Activated naive CD4-positive, alpha-beta T cell treated with anti-CD3 and anti-CD28 coated beads, Interleukin-2, amount 10 ng/mL, durations not matched to agents 7 days and 5 days (primary cell): ENCODE measurements at places on chromosomes 1 and 21.

- no peak for DNase-seq
Measured at GRCh38 chr1:184272175-184272866, 114.5 kb upstream of the C1orf21 start.

- no peak for DNase-seq
Measured at GRCh38 chr1:36689992-36690391, 207.3 kb upstream of the CSF3R start.

DNA sequence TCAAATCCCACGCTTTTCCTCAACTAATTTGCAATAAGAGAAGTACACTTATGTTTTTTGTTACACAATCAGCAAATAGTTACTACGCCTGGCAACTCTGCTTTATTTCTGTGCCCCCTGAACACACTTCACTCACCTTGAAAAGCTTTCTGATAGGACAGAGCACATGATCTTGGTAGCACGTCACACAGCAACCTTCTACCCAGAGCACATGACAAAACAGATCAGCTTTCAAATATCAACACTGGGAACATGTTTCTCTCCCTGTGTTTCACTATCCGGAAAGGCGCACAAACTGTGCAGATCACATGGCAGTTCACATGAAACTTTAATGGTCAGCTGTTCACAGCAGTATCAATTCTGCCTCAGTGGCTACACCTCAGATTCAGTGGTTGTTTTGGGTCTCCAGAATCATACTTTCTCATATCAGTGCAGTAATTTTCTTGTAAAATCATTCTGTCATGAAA is 2.2 kb downstream of the SLC19A2 start:
- no peak for DNase-seq

DNA sequence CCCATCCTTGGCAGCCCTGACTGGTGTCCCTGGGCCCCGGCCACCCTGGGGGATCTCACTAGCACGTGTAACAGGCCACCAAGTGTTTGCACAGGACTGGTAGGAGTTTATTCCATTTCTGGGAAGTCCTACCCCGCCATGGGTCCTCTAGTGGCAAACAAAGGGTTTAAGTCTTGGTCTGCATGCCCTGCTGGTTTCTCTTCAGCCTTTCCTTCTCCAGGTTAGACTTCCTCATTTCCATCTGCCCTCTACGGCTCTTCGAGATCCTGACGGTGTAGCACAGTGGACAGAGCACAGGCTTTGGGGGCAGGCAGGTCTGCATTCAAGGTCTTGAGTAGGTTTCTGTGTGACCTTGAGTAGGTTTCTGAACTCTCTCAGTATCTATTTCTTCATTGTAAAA is 2.8 kb downstream of the AGTRAP start:
- no peak for DNase-seq

DNA sequence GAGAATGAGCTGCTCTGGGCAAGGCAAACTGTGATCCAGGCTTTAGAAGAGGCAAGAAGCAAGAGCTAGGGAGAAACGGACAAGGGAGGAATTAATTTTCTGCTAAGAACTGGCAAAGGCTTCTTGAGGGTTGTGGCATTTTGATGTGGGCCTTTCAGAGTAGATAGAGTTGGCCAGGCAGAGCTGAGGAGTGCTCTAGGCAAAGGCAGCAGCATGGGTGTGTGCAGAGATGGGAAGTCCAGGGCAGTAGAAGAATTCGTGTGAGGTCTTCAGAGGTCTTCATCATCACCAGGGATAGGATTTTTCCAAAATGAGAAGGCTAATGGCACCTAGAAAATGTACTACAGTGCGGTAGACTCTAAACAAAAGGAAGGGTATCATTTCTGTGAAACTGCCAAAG is 237.8 kb downstream of the LTN1 start:
- DNase-seq, result no peak

DNA sequence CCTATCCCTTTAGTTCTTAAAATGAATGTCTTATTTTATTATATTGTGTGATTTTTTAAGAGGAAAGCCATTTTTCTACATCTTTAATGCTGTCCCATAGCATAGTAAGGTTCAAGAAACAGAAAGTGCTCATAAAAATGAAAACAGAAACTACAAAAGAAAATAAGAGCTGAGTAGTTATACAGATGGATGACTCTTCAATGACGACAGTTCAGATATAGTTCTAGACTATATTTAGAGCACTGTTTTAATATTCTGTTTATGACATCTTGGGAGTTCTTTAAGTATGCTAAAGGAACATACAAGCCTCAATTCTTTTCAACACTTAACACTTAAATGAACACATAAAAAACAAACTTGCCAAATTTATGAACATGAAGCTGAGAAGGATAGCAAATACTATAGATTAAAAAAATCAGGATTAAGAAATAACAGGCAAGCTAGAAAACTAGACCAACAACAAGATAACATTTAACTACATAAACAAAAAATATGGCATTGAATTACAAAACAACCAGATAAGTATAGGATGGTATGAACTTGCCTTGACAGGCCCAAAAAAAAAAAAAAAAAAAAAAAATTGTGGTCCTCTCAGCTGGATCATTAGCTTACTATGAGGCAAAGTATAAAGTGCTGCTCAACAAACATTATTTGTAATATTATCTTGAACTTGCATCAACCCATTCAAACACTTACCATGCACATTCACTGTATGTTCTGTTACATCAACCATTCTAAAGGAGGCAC is 87.9 kb downstream of the ZZZ3 start:
- DNase-seq, result no peak

DNA sequence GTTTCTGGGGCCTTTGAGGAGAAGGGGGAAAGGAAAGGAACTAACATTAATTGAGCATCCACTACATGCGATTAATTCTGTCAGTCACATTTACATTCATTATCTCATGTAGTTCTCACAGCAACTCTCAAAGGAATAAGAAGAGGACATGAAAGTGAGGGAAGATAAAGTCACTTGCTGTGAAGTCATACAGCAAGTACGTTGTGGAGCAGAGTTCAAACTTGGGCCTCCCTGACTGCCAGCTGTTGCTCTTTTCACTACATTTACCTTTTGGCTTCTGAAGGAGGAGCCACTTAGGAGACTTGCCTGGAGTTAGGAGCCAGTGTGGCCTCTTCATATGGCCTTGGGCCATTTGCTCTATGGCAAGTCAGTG is 6.2 kb downstream of the ZNF691 start:
- DNase-seq, result no peak

DNA sequence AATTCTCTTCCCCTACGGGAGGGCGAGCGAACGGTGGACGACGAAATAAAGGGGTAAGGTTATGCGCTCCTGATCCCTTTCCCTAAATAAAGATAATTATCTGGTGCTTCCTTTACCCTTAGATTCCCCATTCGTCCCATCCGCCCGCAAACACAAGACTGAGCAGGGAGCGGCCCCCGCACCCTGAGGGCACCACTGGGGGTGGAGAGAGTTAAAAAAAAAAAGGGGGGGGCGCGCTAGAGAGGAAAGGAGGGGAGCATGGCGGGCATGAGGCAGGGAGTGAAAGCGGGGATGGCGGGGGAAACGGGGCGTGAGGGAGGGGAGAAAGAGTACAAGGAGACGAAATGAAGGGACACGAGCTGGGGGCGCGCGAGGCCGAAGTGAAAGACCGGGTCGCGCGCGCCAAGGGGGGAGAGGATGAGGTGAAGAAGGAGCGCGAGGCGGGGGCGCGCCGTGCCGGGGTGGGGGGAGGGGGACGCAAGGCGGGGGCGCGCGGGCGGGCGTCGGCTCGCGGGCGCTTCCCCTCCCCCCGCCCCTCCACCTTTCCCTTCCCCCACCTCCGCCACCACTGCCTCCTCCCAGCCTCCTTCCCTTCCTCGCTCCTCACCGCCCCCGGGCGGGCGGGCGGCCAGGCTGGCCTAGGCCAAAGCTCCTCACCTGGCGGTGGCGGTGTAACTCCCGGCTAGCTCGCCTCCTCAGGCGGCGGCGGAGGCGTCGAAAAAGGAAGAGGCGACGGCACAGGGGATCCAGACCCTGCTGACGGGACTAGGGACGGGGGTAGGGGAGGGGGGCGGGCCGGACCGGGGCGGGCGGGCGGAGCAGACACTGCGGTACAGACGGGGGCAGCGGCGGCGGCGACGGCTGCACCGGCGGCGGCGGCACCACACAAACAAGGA is 448 bp downstream of the GATAD2B start:
- DNase-seq, result peak; percentile 75

DNA sequence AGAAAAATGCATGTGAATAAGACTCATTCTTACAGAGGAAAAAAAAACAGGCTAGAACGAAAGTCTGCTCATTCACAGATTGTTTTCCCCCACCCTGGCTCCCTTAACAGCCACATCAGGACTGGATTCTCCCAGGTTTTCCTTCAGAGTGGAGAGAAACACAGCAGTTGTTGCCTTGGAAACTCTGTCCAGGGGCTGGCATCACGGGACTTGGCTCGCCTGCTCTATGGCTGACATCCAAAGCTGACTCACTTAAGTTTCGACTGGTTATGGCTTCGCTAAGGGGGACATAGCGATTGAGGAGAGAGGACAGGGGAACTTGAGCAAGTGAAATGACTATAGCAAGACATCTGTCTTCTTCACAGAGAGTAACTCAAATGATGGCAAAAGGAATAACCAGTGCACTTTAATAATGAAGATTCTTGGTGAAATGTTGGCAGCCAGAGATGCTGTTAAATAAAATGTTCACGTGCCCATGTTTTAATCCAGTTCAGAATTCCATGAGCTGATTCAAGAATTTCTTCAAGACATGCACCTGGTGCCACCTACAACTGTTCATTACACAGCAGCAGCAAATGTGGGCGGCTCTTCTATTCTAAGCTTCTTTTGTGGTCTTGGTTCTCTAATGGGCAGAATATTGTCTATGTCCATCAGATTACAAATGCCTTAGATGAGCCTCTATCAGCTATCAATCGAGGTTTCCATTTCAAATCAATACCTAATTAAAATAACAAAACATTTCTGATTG is 21.8 kb downstream of the MIS18A start:
- DNase-seq, result no peak

GRCh38 chr21:33561373-33561772 is 18.5 kb downstream of the SON start:
- DNase-seq, result no peak

DNA sequence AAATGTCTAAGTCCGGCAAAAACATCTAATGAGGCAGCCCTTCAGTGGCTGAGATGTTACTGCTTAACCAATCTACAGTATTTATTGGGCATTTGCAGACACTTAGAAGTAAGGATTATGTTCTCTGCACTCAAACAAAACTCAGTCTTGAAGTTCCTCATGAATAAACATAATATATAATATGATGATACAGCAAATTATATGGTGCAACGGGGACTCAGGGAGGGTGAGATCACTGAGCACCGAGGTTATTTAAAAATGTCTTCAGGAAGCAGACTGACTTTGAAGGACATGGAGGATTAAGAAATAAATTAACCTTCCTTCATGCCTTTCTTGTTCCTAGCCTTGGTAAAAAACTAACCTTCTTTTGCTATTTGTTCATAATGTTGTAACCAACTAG is 27.9 kb downstream of the WDR64 start:
- no peak for DNase-seq

DNA sequence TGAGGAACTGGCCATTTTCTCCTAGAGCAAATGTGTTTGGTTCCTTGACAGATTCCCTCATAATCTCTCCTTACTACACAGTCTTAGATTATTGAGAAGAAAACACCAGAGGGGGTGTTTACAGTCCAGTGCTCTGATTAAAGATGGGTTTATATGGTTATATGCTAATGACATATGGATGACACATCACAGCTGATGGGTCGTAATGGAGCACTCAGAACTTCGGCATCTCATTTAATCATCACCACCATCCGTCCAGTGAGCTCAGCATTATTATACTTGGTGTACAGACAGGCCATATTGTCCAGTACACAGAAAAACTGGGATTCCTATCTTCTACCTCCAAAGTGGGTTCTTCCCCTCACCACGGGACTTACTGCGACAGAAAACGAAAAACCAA is 22.3 kb upstream of the NR5A2 start:
- no peak for DNase-seq

DNA sequence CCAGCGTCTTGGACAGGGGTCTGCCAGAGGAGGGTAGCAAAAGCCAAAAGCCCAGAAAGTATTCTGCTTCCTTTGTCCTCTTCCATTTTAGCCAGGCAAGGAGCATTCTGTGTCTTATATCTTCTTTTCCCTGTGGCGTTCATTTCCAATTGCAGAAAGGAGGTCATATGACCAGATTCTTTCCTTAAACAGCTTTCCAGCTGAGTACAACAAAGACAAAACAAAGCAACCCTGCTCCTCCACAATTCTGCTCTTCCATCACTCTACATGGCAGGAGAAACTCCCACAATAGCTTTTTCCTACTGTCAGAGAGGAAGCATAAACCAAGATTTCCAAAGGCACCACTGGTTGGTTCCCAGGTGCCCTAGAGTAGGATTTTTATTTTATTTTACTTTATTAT is 19.7 kb downstream of the ENSA start:
- no peak for DNase-seq

- DNase-seq, result no peak
Measured at GRCh38 chr1:45370575-45370974, 30.3 kb upstream of the MUTYH start.

DNA sequence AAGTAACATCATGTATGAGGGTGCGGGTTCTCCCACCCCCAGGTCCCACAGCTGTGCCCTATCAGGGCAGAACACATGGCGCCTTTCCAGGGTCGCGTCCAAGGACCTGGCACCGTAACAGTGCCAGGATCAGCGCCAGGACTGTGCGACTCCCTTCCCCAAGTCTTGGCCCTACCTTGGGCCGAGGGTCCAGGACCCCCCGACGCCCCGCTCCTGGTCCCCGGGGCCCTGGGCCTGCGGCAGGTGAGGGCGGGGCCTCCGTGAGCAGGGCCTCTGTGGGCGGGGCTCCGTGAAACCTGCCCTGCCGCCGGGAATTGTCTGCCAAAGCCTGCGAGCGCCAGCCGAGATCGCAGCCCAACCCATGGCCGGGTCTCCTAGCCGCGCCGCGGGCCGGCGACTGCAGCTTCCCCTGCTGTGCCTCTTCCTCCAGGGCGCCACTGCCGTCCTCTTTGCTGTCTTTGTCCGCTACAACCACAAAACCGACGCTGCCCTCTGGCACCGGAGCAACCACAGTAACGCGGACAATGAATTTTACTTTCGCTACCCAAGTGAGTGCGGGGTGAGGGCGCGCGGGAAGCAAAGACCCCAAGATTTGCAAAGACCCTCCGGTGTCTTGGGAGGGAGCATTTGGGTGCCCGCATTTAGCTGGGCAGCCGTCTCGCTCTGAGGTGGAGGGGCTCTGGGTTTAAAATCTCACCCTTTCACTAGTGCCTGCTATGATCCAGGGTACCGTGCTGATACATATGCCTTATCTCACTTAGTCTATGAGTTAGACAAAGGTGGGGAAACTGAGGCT is at the start of gene RHBG:
Gene RHBG (plus strand): TSS at position 323 of the 796 bp plus-strand sequence. CDS start 39 bp downstream, at position 362.
- peak; percentile 40 for DNase-seq
